Astrocyte (in vitro differentiated cells and primary cell): ENCODE measurements at places on chromosomes 1 and 21.
A peak's percentile ranks its signal among the peaks of the same experiment; 100 is the strongest.

DNA sequence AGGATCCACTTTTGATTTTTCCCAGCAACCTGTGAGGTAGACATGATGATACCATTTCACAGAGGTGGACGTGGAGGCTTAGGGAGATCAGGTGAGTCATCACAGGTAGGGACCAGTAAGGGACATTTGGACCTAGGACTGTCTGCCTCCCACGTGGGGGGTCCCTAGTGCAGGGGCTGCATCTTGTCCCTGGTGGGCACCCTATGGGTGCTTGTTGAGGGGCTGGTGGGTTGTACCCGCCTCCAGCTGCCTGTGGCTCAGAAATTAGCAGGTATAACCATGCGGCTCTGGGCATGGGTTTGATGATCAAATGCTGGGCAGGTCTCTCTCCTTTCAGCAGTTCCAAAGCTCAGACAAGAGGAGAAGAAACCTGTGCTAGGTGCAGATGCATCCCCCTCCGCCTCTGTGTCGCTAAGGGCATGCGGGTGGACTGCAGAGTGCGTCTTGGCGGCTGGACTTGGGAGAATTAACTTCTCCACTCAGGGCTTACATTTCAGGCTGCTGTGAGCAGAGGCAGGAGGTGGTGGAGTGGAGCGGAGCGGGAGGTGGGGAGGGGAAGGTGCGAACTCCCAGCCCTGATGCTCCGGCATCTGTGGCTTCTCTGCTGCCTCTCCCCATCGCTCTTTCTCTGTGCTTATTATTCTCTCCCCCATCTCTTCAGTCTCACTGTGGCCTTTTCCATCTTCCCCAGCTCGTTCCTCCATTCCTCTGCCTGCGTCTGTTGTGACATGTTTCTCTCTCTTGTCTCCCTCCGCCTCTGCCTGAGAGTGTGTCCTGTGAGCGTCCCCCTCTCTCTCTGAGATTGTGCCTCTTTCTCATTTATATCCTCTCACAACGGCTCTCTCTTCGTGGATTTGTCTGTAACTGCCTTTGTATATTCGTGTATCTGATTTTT, 146.8 kb downstream of the PTPRU start:
- no peak for DNase-seq

- peak; percentile 74 for DNase-seq
Measured at GRCh38 chr1:54312796-54313316, 93.3 kb downstream of the SSBP3 start.

DNA sequence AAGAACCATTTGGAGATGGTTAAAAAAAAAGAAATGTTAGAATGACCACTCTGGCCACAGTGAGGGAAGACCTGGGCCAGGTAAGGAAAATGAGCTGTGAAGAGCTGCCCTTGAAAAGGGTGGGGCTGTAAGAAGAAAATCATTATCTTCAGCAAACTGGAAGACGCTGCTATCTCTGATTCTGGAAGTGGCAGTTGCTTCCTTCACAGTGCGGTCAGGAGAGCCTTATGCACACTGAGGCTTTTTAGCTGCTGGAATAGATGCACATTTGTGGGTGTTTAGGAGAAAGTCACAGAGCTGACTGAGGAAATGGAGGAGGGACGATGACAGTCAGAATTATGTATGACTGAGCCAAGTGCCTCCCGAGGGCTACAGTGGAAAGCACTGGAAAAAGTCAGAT, 91.6 kb downstream of the TBX19 start:
- DNase-seq = no peak

DNA sequence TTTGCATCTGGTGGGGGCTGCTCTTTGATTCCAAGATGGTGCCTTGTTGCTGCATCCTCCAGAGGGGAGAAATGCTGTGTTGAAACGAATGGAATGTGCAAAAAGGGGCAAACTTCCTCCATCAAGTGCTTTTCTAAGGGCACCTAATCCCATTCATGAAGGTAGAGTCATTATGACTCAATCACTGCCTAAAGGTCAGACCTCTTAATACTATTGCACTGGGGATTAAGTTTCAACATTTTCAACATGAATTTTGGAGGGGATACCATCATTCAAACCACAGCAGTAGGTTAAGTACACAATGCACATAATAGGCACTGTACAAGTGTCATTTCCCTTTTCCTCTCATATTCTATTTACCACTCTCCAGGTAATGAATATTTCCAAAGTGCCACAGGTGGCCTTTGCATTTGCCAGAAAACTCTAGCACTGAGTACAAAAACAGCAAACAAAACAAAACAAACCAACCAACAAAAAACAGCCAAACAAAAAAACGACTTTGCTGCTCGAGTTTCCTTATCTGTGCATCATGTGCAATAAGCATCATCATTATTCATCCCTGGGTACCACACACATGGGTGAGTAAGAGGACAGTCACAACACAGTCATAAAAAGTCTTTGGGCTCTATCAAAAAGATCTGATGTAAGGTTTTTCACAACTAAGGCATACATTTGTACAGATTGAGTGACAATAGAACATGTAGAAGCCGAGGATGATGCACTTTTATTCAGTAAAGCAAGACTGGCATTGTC, 42.5 kb downstream of the IFI44 start:
- DNase-seq = peak; percentile 46

- peak; percentile 22 for DNase-seq
Measured at GRCh38 chr1:10338047-10338446, 60.8 kb upstream of the PGD start.

- DNase-seq = no peak
Measured at GRCh38 chr21:18602711-18603110, 199.1 kb upstream of the TMPRSS15 start.

DNA sequence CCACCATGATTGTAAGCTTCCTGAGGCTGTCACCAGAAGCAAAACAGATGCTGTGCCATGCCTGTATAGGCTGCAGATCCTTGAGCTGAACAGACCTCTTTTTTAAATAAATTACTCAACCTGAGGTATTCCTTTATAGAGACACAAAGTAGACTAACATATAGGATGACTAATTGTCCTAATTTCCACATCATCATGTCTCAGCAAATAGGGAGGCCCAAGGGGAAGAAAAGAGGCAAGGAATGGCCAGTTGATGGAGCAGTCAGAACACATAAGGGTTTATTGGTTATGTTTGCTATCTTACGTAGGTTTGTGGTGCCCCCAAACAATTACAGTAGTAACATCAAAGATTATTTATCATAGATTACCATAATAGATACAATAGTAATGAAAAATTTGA, 126.2 kb downstream of the RASAL2 start:
- no peak for DNase-seq

- no peak for DNase-seq
Measured at GRCh38 chr1:43536196-43536863, 5.6 kb downstream of the PTPRF start.

DNA sequence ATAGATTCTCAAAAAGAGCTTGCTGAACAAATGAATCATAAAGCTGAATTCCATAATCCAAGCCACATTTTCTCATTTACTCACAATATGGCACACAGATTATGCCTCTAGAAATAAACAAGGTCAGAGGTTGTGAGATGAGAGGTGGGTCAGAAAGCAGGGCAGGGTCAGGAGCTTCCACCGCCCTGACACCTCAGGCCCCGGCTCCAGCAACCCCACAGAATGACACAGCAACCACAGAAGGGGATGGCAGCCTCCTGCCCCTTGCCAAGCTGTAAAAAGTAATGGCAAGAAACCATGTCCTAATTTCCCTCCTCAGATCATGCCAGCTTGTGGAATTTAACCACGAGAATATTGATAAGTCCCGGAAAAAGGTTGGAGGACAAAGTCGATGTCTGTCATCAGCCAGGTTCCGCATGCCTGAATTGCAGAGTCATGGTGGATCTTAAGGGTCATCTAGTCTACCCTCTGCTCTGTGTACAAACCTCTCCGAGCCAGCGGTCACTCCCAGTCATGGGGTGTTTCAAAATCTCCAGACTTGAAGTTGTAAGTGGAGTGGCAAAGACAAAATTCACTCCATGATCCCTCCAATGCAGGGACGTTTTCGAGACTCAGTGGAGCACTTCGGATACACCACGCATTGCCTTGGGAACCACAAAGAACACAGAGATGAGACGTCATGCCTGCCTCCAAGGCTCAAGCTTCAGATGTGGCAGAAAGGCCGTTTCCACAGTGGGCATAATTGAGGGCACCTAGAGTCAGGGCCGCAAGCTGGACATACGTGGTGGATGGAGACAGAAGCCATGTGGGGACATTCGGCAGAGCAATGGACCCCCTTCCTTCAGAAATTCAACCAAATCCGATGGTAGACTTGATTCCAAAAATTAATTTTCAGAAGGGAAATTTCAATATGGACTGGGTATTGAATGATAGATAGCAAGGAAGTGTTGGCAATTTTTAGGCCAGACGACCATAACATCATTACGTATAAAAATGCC, 254.0 kb downstream of the TOMM20 start:
- DNase-seq = no peak

DNA sequence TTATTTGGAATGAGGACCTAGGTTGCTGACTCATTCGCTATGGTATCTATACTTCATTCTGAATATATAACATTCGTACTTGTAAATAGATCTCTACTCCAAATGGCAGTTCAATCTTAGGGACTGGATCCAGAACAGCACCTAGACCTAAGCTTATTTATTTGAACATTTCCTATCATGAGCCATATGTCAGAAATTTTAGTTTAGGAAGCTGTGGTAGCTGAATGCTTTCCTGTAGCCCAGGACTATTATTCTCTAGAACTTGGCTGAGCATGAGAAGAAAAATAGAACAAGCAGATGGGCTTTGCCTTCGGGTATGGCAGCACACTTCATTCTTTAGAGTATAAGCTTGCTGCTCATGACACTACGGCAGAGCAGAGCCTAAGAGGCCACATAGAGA, 1114.4 kb upstream of the B3GALT2 start:
- DNase-seq = no peak

GRCh38 chr21:41925767-41926116, 28.1 kb downstream of the C2CD2 start:
- no peak for DNase-seq

- no peak for DNase-seq
Measured at GRCh38 chr1:226411619-226412018, 3.7 kb upstream of the PARP1 start.

- peak; percentile 20 for DNase-seq
Measured at GRCh38 chr1:231039161-231040018, 664 bp downstream of the FAM89A start.

DNA sequence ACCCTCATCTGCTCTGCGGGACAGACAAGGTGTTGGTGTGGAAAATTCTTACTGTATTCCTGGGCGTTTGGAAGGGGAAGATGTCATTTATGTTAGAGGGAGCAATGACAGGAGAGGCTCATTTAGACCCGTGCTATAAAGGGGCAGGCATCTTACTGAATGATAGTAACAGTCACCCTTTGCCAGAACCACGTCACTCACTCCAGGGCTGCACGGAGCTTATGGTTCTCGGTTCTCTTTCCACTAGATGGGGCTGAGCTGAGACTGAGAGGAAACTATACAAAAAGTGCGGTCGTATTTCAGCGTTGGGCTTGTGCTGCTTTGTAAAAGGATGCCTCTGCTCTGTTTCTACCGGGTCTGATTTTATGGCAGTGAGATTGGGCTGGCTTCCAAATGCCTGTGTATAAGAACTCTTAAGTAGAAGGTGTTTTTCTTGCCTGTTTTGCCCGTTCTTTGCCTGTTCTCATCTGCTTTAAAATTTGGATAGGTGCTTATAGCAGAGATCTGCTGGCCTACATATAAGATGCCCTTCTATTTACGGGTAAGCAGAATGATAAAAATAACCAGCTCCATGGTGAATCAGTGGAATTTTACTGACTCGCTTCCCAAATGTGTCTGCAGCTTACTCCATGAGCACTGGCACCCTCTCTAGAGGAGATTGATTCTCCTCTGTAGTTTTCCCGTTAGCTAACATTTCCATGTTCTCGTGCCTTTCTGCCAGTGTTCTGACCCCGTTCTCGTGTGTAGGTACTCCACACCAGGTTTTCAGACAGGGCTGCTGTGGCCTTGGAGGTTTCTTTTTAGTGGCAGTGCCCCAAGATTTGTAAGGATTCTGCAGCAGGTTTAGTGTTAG, 55.9 kb downstream of the MRPS6 start:
- DNase-seq = peak; percentile 87

DNA sequence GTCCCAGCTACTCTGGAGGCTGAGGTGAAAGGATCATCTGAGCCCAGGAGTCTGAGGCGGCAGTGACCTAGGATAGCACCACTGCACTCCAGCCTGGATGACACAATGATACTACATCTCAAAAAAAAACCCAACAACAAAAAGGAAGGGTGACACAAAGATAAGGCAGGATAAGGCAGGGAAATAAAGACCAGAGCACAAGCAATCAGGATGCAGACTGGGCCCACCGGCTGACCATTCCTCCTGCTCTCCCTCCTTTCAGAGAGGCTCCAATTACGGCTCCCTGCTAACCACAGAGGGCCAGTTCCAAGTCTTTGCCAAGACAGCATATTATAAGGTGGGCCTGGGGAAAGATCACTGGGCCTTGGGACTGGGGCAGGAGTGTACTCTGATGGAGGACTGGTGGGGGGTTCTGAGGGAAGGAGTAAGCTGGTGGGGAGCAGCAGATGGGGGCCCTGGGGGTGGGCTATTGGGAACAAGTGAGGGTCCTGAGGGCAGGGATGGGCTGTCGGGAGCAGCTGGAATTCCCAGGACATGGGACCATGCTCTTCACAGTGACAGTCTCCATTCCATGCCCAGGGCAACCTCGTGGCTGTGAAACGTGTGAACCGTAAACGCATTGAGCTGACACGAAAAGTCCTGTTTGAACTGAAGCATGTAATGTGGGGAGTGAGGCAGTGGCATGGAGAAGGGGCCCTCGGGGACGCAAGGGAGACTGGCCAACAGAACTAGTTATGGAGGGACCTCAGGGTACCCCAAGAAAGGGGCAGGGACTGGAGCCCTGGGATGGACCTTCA, 7.3 kb downstream of the NPR1 start:
- no peak for DNase-seq

- peak; percentile 78 for DNase-seq
Measured at GRCh38 chr1:229209386-229209785, 61.5 kb upstream of the RAB4A start.

DNA sequence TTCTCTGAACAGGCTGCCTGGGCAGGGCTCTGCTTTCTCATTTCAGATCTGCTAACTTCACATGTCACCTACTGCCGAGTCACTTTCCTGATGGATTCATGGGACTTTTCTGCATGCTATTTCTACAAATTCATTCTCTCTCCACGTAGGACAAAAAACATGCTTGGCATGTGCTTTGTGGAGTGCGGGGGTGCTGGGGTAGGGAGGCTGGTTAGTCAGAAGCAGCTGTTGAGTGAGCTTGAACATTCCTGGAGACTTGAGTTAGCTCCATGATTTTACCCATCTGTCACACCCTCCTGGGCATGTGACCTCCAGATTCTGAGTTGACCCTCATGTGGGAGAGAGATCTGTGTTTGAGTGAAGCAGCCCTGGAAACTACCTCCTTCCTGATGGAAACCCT, 71.4 kb downstream of the UCK2 start:
- DNase-seq = peak; percentile 99

- DNase-seq = no peak
Measured at GRCh38 chr1:17635811-17636210, 96.3 kb downstream of the ARHGEF10L start.

GRCh38 chr1:23385119-23385621, 15.5 kb upstream of the ZNF436 start:
- peak; percentile 76 for DNase-seq
